ENCODE measurements at places on chromosomes 7 and 10.

GRCh38 chr7:102415685-102416225 is 17.6 kb upstream of the ORAI2 start:
- no peak for DNase-seq

GRCh38 chr10:22712956-22713852 is 1.2 kb downstream of the PIP4K2A start:
- DNase-seq: peak; percentile 21

DNA sequence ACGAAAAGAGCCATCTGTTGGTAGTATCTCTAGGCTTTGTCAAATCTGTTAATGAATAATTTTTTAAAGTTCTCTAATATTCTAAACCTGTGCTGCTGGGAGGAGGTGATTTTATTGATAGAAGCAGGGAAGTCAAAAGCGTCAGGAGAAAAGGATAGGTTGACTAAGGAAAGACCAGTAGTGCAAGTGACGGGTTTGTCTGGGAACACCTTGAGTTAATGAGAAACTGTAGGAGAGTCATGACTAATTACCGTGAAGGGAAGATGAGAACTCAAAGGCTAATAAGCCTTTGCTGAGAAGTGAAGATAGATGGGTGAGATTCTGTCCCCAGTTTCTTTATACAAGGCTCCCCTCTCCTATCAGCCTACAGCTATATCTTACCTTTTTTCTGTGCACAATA is 5.0 kb upstream of the PDK4 start:
- DNase-seq: no peak

DNA sequence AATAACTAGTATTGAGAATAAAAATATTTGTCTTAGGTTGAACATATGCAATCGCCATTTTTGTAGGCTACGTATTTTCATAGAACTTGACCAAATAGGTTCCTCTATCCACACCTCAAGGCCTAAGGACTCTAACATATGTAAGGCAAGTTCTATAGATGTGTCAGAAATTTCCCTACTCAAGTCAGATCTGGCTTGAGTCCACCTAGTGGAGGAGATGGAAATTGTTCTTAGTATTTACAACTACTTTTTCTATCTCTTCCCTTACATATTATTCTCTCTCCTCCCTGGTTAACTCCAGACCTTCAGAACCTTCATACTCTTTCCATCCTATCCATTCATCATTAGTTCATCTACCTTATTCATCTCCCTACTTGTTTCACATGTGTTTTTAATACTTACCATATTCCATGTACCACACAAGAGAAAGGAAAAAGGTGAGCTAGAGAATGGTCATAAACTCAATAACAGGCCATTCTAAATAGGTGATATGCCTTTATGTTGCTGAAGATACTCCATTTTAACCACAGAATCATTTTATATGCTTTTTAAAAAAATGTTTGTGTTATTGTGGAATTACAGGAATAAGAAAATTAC is 174.5 kb upstream of the HDAC9 start:
- DNase-seq: peak; percentile 9

DNA sequence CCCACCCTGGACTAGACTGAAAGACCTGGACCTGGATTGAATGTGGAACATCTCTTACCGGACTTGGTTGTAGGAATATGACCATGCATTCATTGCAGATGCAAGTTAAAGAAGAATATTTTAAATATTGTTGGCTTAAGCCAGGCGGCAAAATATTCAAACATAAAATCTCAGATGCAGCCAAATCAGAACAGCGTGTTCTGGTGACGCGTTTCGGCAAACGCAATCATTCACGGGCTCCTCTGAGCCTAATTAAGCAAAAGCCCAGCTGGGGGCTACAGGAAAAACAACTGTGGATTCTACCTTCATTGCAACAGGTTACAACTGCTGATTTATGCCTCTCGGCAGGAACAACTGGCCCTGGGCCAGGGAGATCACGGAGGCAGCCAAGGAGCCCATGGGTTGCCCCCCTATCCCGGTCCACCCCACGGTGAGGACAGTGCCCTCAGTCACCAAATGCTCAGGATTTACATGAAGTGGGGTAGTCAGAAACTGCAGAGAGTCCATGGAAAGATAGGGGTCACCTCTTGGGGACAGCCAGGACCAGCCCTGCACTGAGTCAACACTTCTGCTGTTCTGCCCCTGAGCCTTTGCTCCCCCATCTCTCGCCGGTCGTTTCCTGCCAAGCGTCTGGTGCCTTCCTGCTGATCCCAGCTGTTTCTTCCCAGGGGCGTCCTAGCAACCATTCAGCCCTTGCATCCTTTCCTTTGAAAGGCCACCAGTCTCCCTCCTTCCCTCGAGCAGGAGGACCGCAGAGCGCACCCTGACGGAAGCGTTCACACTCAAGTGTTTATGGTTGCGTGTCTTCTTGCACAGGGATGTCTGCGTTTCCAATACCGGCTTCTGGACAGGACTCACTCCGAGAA is 64.4 kb upstream of the SFMBT2 start:
- DNase-seq: no peak

GRCh38 chr7:27224983-27225934 is 17.3 kb upstream of the EVX1 start:
- no peak for DNase-seq

DNA sequence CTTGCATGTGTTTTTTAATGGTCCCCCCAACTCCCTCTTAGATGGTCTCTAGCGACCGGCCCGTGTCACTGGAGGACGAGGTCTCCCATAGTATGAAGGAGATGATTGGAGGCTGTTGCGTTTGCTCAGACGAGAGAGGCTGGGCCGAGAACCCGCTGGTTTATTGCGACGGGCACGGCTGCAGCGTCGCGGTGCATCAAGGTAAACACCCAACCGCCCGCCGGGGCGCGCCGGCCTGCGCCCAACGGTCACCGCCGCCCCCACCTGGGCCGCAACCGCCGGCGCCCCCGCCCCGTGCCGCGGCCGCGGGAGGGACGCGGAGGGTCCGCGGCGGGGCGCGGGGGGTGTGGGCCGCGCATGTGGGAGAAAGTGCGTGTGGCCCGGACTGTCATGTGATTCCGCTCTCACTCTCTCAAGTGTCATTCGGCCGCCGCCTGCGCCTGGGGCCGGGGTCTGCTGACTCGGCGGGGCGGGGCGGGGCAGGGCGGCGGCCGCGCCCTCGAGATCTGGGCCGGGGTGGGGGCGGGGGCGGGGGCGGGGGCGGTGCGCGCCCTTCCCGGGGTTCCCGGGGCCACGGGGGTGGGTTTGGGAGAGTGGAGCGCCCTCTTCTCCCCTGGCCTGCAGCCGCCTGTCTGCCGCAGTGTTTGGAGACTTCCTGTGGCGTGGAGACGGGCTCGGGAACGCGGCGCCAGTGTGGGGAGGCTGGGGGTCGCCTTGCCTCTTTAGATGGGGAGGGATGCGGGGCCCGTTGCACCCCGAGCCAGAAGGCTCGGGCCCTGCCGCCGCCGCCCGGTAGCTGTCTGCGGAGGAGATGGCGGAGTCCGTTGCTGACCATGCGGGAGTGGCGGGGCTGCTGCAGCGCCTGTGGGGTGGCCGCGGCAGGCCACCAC is 817 bp downstream of the MLLT10 start:
- peak; percentile 53 for DNase-seq

DNA sequence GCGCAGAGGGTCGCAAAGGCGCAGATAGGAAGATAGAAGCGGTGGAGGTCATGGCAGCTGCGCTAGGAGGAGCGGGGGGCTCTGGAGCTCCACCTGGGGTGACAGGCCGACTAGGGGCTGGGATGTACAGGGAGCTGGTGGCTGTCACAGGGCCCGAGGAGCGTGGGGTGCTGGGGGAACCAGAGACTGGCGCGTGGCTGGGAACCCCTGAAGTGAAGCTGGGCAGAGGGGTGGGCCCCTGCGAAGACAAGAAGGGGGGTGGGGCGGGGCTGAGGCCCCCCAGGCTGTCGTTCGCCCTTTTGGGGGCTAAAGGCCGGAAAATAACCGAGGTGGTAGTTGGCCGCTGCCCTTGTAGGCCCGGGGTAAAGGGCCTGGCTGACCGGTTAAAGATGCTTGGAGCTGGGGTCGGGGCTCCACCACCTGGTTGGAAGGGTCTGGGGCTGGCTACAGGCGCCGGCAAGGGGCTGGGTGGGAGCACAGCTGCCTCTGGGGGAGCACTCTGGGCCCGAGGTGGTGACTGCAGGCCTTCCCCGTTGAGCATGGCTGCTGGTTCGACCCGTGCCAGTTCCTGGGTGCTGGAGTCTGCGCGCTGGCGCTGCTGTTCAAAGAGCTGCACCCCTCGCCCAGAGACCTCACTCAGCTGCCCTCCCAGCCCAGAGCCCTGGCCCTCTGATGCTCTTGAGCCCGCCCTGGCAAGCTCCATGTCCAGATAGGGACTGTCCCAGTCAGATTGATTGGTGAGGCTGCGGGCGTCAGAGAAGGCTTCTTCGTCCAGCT is 6.8 kb upstream of the MYOZ1 start:
- no peak for DNase-seq

GRCh38 chr7:80611353-80611752 is 27.1 kb upstream of the CD36 start:
- DNase-seq: no peak

- DNase-seq: peak; percentile 80
Observed at GRCh38 chr10:93468461-93469213, 13.5 kb downstream of the MYOF start.

DNA sequence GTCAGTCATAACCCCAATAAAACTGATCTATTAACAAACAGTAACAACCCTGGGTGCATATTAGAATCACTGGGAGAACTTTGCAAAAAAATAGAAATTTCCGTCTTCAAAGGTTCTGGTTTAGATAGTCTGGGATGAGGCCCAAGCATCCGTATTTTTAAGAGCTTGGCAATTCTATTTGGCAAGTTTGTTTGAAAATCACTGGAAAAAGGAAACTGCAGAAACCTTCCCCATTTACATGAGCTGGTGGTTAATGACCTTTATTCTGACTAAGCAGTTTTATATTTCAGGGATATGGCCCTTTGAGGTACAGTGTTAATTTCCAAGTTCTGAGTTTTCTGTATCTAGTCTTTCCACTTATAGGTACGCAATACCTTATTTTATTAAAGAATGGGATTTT is 115.8 kb upstream of the PRR15 start:
- no peak for DNase-seq

DNA sequence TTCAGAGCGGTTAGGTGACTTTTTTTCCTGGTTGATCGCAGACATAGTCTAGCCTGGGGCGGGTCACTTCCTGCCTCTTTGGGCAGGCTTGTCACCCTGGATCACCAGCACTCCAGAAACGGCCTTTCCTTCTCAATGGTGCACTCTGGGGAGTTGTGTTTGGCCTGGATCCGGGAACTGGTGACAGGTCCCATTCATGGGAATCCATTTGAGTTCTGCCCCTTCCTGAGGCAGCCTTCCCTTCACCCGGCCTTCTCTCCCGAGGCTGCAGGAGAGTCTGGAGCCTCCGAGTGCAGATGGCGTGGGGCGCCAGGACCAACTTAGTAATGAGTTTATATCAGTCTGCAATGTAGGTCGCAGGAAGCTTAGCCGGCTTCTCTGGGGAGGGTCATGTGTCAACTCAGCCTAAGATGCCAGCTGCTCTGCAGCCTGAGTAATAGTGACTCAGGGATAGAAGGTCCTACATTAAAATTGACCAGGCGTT is 54.2 kb downstream of the TACR2 start:
- DNase-seq: peak; percentile 84

DNA sequence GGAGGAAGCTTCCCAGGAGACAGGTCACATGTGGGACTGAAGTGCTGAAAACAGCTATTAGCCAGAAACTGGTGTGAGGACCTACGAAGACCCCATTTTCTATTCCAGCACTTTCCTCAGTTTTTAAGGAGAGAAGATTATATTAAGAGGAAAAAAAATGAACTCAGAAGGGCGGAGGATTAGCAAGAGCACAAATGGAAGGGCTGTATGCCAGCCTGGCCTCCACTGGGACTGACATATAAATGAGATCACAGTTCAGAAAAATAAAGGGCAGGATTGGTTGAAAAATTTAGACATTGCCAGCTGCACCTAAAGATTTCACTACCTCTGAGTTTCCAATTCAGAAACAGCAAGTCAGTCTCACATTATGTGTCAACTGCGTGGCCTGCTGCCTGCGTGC is 53.0 kb downstream of the GSDME start:
- DNase-seq: no peak

DNA sequence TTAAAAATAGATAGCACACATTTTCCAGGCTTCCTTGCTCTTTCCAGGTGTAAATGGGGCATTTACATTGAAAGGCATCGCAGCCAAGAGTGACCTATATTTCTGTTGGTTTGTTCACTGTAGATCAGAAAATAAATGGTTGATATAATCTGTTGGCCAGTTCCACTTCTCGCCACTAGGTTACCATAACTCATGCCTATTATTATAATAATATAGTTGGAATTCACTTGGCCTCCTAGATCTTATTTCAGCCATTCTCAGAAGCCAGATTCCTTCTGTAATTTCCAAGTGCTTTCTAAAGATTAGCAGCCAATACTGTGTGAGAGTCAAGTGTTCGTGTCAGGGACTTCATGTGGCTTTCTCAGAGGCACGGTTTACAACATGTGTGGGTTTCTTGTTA is 179.5 kb downstream of the DNAH11 start:
- DNase-seq: no peak

DNA sequence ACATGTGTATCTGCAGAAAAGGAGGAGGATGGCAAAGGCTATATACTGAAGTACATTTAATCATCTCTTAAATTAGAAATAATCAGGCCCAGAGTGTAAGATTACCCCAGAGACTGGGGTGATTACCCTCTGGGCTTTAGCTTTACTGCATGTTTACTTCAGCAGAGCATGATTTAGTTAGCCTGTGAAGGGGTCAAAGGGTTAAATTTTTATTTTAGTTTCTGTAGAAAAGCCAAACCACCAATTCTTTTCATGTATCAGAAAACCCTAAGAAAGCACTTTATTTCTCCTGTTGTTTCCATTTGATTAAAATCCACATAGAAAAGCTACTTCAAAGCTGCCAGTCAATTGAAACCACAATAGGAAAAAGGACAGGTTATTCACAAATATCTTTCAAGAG is 101.5 kb upstream of the LSM8 start:
- no peak for DNase-seq

- no peak for DNase-seq
Observed at GRCh38 chr7:156156734-156157408, 344.6 kb upstream of the SHH start.

DNA sequence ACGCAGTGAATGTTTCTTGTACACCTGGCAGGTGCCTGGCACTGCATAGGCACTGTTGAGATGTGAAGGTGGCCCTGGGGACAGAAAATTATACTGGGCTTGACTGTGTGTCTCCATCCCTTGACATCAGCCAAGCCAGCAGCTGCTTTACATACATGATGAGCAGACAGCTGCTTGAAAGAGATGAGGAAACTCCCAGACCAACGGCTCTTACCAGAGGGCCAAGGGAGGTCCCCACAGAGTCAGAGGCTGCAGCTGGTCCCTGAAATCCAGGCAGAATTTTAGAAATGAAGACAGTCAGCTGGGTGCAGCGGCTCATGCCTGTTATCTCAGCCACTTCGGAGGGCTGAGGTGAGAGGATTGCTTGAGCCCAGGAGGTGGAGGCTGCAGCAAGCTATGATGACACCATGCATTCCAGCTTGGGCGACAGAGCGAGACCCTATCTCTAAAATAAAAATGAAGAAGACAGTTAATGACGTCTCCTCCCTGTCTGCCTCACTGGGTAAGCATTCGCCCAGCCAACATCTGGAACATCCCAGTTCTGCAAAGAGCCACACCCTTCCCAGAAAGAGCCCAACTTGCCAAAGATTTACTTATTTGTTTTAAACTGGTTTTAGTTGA is 17.6 kb downstream of the LIMK1 start:
- no peak for DNase-seq

- no peak for DNase-seq
Observed at GRCh38 chr7:150363872-150364271, 4.8 kb upstream of the REPIN1 start.

- no peak for DNase-seq
Observed at GRCh38 chr7:135434047-135434446, 75.9 kb downstream of the CNOT4 start.
